ENCODE measurements at places on chromosomes 3 and 15. TPM values are rescaled to one million over a fixed set of nuclear protein-coding genes. Genes with fewer than 3 reads are reported as not detected.
A peak's percentile ranks its signal among the peaks of the same experiment; 100 is the strongest.

DNA sequence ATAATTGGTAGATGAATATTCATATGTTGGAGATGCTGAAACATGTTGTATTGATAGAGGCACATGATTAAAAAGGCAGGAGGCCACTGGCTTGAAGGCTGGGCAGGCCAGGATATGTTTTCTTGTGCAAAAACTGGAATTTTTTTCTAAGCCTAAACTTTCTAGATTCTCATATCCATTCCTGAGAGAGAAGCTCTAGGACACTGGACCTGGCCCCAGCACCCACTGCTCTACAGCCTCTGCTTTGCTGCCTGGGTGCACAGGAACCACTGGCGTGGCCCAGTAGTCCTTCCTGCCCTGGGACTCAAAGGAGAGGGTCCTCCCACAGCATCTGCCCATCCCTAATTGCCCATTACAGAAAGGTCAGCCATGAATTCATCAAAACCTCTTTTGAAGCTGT lies 58.1 kb upstream of the APEH start:
- DNase-seq = no peak
- no peaks in the 10 kb centered on the region for H3K4me1 ChIP-seq
- H3K4me3 ChIP-seq = no peak overlapping the region
- no peak overlapping the region for H3K27ac ChIP-seq
- no peaks in the 10 kb centered on the region for H3K36me3 ChIP-seq
- H3K27me3 ChIP-seq = no peaks in the 10 kb centered on the region

GRCh38 chr3:14988988-14989394 lies 41.6 kb downstream of the NR2C2 start:
- H3K4me3 ChIP-seq = no peak overlapping the region
- DNase-seq = no peak
- H3K27me3 ChIP-seq = no peaks in the 10 kb centered on the region
- H3K27ac ChIP-seq = no peak overlapping the region
- H3K4me1 ChIP-seq = peaks cover 3% of the 10 kb centered on the region

DNA sequence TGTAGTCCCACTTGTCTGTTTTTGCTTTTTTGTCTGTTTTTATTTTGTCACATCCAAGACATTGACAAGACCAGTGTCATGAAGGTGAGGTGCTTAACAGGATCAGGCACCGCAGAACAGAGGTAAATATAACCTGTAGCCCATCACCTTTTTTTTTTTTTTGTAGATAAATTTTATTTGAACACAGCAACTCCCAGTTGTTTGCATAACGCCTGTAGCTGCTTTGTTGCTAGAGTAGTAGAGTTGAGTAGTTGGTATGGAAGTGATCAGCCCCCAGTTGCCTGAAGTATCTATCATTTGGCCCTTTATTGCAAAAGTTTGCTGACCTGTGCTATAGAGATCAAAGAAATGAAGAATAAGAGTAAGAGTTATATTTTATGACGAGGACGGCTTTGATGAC lies 135.0 kb downstream of the TCF12 start:
- H3K4me3 ChIP-seq = no peak overlapping the region
- DNase-seq = no peak
- H3K4me1 ChIP-seq = peaks cover 4% of the 10 kb centered on the region
- peaks cover 30% of the 10 kb centered on the region for H3K36me3 ChIP-seq

DNA sequence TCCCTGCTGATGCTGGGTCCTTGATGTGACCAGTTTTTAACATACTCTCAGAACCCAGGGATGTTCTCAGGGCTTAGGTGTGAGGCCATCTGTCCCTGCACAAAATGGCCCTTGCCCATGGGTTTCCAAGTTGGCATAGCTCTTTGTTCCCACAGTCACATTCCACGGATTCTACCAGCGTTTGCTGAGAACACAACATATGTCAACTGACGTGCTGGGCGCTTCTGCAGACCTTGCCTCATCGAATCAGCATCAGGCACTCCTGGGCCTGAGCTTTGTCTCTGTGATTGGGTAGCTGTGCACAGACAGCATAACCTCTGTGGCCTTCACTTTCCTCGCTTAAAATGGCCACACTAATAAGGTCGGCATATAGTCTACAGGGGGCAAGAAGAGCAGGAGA lies 69.0 kb downstream of the MGLL start:
- no peak overlapping the region for H3K27ac ChIP-seq
- no peak overlapping the region for H3K4me3 ChIP-seq
- no peak for DNase-seq
- no peaks in the 10 kb centered on the region for H3K36me3 ChIP-seq
- H3K27me3 ChIP-seq = no peaks in the 10 kb centered on the region

The FRMD5 gene
- total RNA-seq = 0.09 TPM

DNA sequence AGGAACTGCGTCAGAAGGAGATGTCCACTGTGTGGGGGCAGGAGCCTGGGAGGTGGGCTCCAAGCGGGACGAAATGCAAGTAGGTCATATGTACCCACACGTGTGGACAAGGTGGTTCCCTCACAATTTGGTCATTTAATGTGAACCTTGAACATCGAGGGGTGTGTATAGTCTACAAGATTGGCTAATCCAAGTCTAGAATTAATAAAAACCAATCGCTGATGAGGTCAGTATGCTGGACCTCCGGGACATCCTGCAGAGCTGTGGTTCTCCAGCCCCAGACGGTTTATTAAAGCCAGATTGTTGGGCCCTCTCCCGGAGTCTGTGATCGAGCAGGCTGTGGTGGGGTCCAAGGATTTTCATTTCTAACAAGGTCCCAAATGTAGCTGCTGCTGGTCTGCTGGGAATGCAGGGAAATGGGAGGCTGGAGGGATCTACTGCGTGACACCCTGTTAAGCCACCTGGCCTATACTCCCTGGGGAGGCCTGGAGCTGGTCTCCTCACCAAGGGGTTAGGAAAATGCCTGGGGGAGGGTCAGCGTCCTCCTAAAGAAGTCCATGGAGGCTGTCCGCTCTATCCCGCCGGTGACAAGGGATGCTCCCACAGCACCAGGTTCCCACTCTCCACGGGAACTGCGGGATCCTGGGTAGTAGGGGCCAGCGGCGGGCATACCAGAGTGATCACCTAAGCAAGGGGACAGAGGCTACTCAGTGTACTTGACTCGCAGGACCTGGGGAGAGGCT lies 25.1 kb downstream of the PCSK6 start:
- no peaks in the 10 kb centered on the region for H3K4me1 ChIP-seq

DNA sequence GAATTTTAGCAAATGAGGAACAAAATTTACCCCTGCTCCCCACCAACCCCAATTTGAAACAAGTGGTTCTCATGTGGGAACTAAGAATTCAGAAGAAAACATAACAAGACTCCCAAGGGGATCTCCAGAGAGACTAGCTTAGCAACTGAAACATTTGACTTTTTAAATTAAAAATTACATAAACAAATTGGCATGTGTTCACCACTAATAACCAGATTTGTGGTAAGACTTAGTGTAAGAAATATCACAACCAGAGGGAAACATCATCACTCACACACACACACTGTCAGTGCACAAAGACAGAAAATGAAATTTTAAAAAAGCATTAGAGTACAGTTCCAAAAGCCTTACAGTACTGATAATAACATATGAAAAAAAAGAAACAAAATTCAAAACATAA lies 348.8 kb downstream of the CGGBP1 start:
- no peak overlapping the region for H3K27ac ChIP-seq
- DNase-seq = no peak
- no peak overlapping the region for H3K4me3 ChIP-seq
- no peaks in the 10 kb centered on the region for H3K4me1 ChIP-seq

- no peaks in the 10 kb centered on the region for H3K4me1 ChIP-seq
- H3K27ac ChIP-seq = no peak overlapping the region
- H3K27me3 ChIP-seq = peaks cover 20% of the 10 kb centered on the region
- DNase-seq = no peak
Observed at GRCh38 chr3:64445109-64445943, 220.1 kb upstream of the PRICKLE2 start.

DNA sequence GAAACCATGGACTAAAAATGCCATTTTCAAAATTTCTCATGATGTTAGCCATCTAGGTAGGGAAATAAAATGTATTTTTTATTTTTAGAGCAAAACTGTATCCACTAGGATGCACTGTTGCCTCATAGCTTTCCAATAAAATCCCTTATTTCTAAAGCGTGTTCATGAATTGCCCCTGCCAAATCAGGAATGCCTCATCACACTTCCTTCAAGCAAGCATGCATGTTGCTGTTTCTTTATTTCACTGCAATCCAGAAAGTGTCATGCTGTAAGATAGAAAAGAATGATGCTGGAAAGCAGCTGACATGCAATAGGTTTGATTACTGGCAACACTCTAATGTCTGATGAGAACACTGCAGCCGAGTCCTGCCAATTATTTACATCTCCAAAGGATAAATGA lies 239.5 kb downstream of the CHL1 start:
- no peaks in the 10 kb centered on the region for H3K27me3 ChIP-seq
- H3K4me1 ChIP-seq = no peaks in the 10 kb centered on the region
- H3K36me3 ChIP-seq = no peaks in the 10 kb centered on the region
- no peak for DNase-seq
- H3K27ac ChIP-seq = no peak overlapping the region

GRCh38 chr3:150738688-150739087 lies 24.3 kb downstream of the SIAH2 start:
- H3K36me3 ChIP-seq = peaks cover 7% of the 10 kb centered on the region
- no peaks in the 10 kb centered on the region for H3K4me1 ChIP-seq
- H3K27ac ChIP-seq = no peak overlapping the region
- no peaks in the 10 kb centered on the region for H3K27me3 ChIP-seq

GRCh38 chr3:14554715-14555114 lies 14.6 kb upstream of the GRIP2 start:
- no peak overlapping the region for H3K4me3 ChIP-seq
- peaks cover 3% of the 10 kb centered on the region for H3K27me3 ChIP-seq
- H3K27ac ChIP-seq = no peak overlapping the region
- peaks cover 4% of the 10 kb centered on the region for H3K4me1 ChIP-seq
- H3K36me3 ChIP-seq = no peaks in the 10 kb centered on the region
- DNase-seq = no peak

GRCh38 chr15:47422881-47423665 lies 294.2 kb upstream of the SEMA6D start:
- H3K27ac ChIP-seq = no peak overlapping the region
- DNase-seq = no peak
- no peaks in the 10 kb centered on the region for H3K36me3 ChIP-seq
- H3K4me3 ChIP-seq = no peak overlapping the region

The LAMB2 gene
- 24.9 TPM for total RNA-seq

The P2RY12 gene
- 2.9 TPM for total RNA-seq

The NRG4 gene
- 0.09 TPM for total RNA-seq

DNA sequence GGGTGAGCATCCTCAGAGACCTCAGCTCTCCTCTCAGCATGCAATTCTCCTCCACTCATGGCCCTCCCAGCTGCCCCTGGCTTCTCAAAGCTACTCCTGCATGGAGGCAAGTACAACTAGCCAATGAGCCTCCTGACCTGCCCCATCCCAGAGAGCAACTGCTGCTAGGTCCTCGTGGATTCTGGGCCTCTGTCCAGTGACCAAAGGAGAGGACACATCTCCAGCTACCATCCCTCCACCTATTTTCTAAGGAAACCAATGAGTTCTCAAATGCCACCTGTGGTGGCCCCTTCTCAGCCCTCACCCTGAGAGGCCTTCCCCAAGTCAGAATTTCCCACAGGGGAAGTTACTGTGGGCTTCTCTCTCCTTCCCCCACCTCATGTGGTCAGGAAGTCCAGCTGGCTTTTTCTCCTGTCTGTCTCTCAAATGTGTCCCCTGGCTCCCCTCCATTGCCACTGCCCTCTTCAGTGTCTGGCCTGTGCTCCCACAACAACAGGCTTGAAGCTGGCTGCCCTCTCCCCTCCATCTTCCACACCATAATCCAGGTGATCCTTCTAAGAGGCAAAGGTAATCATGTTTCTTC lies 43.0 kb downstream of the LIPC start:
- H3K36me3 ChIP-seq = no peaks in the 10 kb centered on the region
- H3K27ac ChIP-seq = no peak overlapping the region
- H3K4me1 ChIP-seq = peaks cover 78% of the 10 kb centered on the region
- no peak for DNase-seq

GRCh38 chr3:119808843-119809242 lies 26.9 kb downstream of the NR1I2 start:
- no peak overlapping the region for H3K27ac ChIP-seq
- DNase-seq = no peak
- H3K4me1 ChIP-seq = peaks cover 4% of the 10 kb centered on the region
- H3K36me3 ChIP-seq = no peaks in the 10 kb centered on the region
- H3K4me3 ChIP-seq = no peak overlapping the region

DNA sequence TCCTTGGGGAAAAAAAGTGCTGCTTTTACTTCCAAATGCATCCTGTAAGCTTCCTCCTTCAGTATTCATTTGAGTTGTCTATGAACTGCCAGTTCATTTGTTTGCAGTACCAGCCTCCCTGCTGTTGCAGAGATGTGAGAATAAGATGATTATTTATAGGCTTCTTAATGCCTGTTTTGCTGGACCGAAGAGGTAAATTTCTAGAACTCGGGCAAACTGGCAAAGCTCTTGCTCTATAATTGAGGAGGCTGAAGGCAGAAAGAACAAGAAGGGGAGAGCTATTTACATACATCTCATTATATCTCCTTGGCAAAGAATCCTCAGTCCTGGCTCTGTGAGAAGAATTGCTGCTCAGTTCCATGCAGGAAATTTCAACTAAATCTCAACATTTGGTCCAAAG lies 790.4 kb downstream of the GRM7 start:
- H3K27me3 ChIP-seq = no peaks in the 10 kb centered on the region
- no peak for DNase-seq
- no peaks in the 10 kb centered on the region for H3K4me1 ChIP-seq
- H3K36me3 ChIP-seq = no peaks in the 10 kb centered on the region
- no peak overlapping the region for H3K4me3 ChIP-seq

DNA sequence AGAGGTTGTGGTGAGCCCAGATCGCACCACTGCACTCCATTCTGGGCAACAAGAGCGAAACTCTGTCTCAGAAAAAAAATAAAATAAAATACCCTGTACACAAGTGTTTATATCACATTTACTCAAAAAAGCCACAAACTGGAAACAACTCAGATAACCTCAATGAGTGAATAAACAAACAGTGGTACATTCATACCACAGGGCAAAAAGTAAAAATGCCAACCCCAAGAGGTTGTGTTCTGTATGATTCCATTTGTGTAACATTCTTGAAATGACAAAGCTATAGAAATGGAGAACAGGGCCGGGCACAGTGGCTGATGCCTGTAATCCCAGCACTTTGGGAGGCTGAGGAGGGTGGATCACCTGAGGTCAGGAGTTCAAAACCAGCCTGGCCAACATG lies 12.9 kb downstream of the EDC3 start:
- no peak overlapping the region for H3K4me3 ChIP-seq
- no peak overlapping the region for H3K27ac ChIP-seq
- H3K27me3 ChIP-seq = no peaks in the 10 kb centered on the region
- no peak for DNase-seq
- H3K36me3 ChIP-seq = peaks cover 9% of the 10 kb centered on the region

The SH3GL3 gene
- total RNA-seq = 3.3 TPM

- H3K36me3 ChIP-seq = no peaks in the 10 kb centered on the region
- peak; percentile 78 for DNase-seq
- H3K4me1 ChIP-seq = peaks cover 28% of the 10 kb centered on the region
- peak overlapping the region; percentile 90 for H3K27ac ChIP-seq
Observed at GRCh38 chr3:46629551-46630517, 17.5 kb downstream of the FAM240A start.

DNA sequence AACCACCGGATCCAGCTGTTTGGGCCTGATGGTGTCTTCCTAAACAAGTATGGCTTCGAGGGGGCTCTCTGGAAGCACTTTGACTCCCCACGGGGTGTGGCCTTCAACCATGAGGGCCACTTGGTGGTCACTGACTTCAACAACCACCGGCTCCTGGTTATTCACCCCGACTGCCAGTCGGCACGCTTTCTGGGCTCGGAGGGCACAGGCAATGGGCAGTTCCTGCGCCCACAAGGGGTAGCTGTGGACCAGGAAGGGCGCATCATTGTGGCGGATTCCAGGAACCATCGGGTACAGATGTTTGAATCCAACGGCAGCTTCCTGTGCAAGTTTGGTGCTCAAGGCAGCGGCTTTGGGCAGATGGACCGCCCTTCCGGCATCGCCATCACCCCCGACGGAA lies 60.1 kb upstream of the CCR4 start:
- H3K27ac ChIP-seq = no peak overlapping the region
- DNase-seq = no peak
- H3K4me1 ChIP-seq = no peaks in the 10 kb centered on the region
- H3K4me3 ChIP-seq = no peak overlapping the region
- H3K36me3 ChIP-seq = no peaks in the 10 kb centered on the region

The PRSS50 gene
- 0.05 TPM for total RNA-seq

All from thymus (tissue), 14 donors.